ENCODE measurements at places on chromosomes 3 and 15.

- no peak for DNase-seq
These were observed 44.8 kb downstream of the POLR2M start for GRCh38 chr15:57751177-57751800.

DNA sequence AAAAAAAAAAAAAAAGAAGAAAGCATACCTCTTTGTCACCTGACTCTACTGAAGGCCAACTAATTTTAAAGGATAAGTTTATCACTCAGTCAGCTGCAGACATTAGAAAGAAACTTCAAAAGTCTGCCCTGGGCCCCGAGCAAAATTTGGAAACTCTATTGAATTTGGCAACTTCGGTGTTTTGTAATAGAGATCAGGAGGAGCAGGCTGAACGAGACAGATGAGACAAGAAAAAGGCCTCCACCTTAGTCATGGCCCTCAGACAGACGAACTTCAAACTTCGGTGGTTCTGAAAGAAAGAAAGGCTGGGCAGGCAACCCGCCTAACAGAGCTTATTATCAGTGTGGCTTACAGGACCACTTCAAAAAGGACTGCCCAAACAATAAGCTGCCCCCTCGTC is 18.5 kb downstream of the GLDN start:
- no peak for DNase-seq

DNA sequence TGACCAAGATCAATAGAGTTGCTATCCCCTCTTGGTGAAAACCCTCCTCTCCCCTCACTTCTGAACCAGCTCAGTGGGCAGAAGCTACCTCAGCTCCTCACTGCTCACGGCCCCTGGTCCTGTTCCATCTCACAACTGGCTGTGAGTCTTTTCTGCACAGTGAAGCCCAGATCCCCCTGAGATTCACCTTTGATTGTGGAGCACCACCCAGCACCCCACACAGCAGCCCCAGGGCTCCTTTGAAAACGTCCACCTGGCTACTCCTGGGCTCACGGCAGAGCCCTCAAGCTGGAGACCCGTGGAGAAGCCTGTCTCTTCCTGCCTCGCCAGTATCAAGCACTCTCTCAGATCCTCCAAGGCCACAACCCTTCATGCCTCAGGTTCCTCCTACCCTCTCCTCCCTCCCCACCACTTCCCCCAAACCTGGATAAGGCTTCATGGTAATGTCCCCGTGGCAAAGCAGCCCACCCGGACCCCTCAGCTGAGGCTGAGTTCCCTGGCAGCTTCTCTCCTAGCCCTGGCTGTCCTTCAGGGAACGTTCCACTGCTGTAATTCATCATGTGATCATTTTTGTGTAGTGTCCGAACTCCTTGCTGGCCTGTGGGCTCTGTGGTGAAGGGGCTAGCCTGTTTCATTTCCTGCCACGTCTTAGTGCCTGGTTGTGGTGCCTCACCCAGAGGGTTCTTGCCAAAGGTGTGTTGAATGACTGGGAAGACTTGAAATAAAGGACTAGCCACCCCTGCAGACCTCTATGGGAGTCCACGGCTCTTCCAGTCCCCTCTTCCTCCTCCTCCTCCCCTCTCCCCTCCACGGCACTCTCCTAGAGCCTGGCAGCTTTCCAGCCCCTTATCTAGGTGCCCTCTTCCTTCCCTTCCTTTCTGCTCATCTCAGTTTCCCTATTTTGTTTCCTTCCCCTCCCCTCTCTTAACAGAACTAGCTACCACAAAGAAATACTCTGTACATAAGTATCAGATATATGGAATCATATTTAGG is 44.5 kb downstream of the KY start:
- no peak for DNase-seq

GRCh38 chr3:29949940-29950616 is 656.3 kb upstream of the TGFBR2 start:
- no peak for DNase-seq

GRCh38 chr15:96435022-96435421 is 104.5 kb downstream of the NR2F2 start:
- no peak for DNase-seq

DNA sequence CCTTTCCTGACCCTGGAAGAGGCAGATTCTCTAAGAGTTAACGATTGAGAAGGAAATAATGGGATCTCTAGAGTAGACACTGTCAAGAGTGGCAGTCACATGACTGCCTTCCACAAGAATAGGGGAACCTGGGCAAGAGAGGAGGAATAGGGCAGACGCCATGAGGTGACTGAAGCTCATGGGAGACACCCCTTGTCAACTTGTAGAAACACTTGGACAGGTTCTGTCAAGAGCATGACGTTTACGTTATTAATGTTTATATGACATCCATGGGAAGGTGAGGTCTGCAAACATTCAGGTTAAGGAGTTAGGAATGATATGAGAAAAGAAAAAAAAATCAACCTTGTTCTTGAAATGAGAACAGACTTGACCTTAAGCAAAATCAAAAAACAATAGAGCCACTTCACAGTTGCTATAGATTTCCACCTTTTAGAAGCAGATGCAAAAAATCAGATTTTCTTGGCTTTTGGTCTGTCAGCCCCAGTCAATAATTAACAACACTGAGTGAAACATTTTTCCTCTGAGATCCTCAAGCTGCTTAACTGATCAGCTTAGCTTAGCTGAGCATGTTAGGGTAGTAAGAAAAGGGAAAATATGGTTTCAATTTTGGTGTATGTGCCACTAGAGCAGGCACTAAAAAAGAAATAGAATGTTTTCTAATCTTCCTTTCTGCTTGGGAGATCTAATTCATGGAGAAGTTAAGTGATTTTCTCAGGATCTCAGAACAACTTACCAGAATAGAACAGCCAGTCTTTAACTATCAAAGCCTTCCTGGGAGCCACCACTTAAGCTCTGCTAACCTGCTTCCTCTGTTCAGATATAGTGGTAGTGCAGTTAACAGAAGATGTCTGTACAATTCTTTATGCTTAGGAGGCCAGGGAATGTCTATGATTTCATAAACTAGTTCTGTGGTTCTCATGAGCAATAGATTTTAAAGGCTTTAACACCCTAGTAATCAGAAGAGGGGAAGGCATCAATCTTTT is 116.9 kb downstream of the B3GALNT1 start:
- DNase-seq, result no peak

DNA sequence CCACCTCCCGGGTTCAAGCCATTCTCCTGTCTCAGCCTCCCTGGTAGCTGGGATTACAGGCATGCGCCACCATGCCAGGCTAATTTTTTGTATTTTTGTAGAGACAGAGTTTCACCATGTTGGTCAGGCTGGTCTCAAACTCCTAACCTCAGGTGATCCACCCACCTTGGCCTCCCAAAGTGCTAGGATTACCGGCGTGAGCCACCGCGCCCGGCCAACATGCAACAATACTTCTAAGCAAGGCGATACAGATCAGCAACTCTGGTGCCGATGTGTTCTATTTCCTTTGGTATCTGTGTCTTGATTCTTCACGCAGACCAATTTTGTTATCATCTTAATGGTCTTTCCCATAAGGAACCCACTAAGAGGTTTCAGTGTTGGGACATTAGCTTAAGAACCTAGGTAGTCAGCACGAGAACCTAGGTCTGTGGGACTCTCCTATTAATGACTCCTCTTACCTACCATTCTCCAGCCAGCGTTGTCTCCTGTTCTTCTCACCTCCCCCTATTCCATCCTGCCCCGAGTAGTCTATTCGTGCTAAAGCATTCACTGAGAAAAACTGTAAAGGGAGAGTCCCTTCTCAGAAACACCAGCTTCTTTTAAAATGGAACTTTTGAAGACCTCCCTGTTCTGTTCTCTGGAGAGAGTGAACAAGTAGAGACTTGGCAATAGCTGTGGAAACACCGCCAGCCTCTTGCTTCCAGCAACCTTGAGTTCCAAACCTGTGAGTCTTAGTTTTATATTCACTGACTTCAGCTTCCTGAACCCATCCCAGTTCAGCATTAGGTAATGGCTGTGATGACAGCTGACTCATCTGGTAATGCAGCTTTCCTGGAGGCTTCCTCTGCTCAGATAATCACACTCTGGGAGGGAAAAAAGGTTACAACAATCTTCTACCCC is 61.2 kb downstream of the TSC22D2 start:
- no peak for DNase-seq

- DNase-seq, result no peak
These were observed 30.8 kb downstream of the RAD18 start for GRCh38 chr3:8932507-8932906.

- no peak for DNase-seq
These were observed 93.4 kb downstream of the PEX5L start for GRCh38 chr3:179943117-179943880.

DNA sequence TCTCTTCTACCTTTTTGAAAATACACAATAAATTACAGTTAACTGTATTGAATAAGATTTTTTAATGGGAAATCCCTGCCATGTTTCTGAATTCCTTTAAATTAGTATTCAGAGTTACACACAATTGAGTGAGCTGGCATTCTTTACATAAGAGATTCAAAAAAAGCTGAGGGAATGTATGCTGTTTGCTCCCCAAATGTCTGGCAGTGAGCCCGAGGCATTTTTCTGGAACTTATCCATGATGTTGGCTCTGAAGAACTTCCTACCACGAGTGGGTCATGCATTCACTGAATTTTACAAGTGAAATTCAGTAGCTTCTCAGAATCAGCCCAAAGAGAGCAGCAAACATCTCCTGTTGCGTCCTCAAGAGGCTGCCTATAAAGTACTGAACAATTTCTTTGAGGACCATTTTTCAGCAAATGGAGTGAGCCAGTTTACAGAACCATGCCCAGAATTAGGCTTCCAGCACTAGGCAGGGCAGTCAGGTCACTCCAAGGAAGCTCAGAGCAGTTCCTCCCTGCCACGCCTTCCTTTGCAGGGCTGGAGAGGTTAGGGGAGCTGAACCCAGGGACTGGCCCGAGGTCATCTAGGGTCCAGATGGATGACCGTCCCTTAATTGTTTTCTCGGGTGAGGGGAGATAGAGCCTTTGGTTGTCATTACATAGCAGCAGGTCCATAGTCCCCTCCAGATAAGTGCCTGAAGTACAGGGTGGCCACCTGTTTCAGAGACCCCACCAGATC is 21.2 kb downstream of the GABRA5 start:
- DNase-seq, result no peak

DNA sequence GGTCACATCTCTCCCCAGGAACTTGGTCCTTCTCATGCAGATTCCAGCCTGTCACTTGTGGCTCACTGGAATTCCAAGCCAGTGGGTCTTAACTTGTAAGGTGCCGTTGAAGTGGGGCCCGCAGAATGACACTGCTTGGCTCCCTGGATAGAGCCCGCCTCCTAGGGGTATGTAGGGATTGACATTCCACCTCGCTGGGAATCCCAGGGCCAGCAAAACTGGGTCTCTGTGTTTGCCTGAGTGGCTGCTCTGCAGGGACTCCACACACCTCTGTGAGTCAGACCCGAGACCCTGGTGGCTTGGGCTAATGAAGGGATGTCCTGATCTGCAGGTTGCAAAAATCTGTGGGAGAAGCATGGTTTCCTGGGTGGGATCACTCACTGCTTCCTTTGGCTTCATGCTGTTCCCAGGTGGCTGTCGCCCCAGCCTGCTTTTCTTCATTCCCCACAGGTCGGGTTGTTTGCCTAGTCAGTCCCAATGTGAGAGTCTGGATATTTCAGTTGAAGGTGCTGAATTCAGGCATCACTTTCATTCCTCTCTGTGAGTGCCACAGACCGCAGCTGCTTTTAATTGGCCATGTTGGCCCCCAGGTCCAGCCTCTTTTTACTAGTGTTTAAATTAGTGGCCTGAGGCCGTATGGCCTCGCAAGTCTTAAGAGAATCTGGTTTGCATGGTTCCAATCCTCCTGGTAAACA is 156.0 kb upstream of the TRIM42 start:
- no peak for DNase-seq

DNA sequence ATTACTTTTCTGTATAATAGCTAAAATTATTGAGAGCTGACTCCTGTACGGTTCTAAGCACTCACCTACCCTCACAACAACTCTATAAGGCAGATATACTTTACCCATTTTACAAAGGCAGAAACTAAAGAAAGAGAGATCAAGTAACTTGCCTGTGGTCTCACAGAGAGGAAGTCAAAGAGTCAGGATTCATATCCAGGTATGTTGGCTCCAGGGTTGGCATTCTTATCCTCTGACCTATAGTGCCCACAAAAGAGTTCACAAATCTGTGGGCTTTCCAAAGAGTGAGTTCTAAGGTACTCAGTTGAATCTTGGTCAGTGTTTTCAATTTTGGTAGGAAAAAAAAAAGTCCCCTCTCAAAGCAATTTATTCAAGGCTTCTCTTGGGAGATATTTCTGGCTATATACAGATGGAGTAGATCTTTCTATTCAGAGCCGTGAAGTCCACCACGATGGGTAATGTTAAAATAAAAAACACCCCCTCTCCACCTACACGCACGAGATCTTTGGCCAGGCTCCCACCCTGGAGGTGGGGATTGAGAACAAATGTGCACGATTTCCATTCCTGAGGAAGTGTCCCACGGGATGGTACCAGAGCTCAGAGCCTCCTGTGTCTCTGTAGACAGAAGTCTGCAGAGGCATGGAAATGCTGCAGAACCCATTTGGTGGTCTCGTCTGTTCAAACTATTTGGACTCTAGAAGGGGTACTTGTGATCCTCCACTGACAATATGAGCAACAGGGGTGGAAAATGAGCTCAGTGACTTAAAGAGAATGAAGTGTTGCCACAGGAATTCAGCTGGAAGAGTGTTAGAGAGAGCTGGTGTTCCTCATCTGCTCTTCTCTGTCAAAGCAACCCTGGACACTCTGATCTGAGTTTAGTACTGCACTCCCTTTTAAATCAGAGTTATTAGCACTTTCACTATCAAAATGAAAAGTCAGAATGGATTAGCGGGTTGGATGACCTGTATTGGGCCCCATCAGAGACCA is 212.1 kb upstream of the EIF1B start:
- no peak for DNase-seq

DNA sequence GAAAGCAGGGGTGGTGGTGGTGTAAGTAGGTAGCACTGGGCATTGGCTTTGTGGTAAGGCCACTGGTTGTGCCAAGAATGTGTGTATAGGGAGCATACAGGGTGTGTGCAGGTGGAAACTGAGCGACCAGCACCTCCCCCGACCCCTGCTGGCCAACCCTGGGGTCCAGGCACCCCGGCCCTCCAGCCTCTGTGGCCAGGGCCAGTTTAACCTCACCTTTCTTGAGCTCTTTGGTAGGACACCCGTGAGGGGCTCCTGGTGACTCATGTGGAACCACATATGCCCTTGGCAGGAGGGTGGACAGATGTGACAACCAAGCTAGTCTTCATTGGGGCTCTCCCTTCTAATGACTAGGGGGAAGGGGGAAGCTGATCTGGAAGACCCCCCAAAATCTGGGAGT is 19.5 kb downstream of the SHF start:
- DNase-seq, result no peak

GRCh38 chr3:171399842-171400241 is 60.4 kb downstream of the TNIK start:
- no peak for DNase-seq

DNA sequence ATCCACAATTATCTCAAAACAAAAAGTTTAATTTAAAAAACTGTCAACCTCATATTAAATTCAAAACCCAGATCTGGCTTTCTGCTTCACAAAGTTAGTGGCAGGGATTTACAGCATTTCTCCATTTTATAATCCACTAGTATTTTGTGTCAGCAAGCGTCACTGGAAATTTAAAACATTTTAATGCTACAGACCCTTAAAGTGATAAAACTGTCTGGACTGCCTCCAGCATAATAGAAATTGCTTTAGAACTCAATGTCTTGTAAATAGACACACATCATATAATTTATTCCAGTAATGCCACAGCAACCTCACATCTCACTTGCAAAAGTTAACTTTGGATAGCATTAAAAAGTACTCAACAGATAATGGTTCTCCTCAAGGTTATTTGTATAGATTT is 116.1 kb downstream of the ULK4 start:
- DNase-seq, result no peak
